Activated naive CD4-positive, alpha-beta T cell treated with anti-CD3 and anti-CD28 coated beads for 36 hours (primary cell): ENCODE measurements at places on chromosomes 6 and 20. TPM values are rescaled to one million over a fixed set of nuclear protein-coding genes. Genes with fewer than 3 reads are reported as not detected.

The UNC5CL gene
- 3.0 TPM for total RNA-seq

- no peak for DNase-seq
Observed at GRCh38 chr6:5905431-5906339, 101.0 kb downstream of the NRN1 start.

GRCh38 chr20:35284267-35284991 is at the start of gene EIF6:
EIF6 (minus strand) TSS chr20:35284772; CDS start chr20:35284487, 285 bp downstream.
- DNase-seq: peak; percentile 87

DNA sequence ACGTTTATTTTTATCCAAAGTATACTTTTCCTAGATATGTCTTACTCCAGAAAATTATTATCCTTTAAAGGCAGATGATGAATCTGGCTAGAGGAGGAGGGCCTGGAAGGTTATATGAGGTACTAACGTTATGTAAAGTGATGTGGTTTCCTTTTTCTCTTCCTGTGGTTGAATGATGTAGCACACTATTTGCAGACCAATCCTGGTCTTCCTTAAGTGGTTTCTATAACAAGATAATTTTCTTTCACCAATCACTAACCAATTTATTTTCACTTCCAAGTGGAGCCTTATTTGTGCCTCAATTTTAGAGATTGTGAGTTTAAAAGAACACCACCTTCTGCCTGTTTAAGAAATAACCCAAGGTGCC is 154.6 kb upstream of the SOX4 start:
- no peak for DNase-seq

- no peak for DNase-seq
Observed at GRCh38 chr6:126880964-126881363, 237.5 kb upstream of the RSPO3 start.

DNA sequence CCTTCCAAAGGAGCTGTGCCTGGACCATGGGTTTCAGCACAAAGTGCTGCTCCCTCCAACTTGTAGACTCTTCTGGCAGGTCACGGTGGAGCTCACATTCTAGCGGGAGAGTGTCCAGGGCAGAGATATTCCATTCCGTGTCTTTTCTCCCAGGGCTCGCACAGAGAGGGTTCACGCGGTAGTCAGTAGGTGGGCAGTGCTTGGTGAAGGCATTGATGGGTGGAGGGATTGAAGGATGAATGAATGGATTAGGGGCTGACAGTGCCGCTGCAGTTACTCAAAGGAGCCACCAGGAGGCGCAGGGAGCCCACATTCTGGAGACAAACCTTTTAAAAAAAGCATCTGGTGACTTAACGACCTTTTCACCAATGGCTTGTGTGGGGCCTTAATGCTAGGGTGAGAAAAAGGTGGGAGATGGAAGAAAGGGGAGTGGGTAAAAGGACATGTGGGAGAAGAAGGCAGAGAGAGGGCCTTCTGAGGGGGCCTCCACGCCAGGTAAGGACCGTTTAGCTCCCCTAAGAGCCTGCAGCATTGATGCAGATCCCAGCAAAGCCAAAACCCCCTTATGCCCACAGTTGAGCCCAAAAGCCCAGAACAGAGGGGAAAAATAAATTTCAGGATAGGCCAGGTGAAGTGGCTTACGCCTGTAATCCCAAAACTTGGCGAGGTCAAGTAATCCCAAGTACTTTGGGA is 17.5 kb upstream of the FAM110A start:
- peak; percentile 76 for DNase-seq

GRCh38 chr20:58448958-58449357 is 59.9 kb downstream of the VAPB start:
- no peak for DNase-seq

The ADGRG6 gene
- 0.69 TPM for total RNA-seq

DNA sequence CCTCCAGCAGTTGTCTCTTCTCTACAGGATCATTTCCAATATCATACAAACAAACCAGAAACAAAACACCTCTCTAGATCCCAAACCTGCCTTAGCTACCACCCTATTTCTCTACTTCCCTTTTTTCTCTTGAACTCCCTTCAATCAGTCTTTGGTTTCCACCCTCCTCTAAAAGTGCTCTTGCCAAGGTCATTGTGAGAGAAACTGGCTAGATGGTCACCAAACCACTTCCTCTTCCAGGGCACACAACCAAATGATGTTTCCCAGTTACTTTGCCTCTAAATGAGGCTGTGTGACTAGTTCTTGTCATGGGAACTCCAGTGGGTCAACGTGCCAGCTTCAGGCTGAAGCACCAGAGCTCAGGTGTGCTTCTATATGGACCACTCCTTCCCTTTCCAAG is 85.8 kb upstream of the ARMC2 start:
- no peak for DNase-seq

The RIMS1 gene
- total RNA-seq: not detected

DNA sequence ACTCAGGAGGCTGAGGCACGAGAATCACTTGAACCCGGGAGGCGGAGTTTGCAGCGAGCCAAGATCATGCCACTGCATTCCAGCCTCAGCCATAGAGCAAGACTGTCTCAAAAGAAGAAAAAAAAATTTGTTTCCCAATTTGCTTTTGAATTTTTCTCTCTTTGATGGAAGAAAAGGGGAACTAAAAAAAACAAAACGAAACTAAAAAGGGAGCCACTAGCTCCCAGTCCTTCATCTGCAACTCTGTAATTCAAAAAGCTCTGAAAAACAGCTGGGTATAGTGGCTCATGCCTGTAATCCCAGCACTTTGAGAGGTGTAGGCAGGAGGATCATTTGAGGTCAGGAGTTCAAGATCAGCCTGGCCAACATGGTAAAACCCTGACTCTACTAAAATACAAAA is 9.5 kb downstream of the OVOL2 start:
- no peak for DNase-seq

DNA sequence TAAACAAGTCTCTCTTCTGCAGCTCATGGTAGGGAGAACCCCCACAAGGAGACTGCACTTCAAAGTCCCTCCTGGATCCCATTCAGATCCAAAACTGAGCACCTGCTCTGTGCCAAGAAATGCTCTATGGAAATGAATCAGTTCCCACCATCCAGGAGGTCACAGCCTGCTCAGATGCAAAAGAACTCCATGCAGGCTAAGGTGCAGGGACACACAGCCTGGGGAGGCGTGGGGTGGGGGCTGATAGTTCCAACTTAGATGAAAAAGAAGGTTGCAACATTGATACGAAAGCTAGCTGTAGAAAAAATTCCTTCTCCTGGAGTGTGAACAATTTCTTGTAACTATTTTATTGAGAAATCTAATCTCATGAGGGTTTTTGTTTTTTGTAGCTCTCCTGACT is 111.0 kb upstream of the TMEM170B start:
- no peak for DNase-seq

DNA sequence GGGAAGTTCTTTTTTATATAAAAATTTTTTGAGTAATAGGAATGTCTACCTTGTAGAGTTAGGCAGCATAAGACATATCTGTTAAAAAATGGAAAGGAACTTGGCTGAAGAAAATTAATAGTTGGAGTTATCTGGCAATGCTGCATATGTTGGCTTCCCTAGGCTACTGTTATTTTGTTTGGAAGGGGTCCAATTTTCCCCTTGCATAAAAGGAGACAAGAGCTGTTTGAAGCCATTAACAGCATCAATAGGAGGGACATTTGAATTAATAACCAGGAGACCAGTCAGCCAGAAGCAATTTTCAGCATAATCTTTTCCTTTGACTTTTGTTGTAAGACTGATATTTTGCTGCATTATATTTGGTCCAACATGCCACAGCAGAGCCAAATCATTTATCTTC is 80.9 kb upstream of the TAB2 start:
- DNase-seq: no peak

DNA sequence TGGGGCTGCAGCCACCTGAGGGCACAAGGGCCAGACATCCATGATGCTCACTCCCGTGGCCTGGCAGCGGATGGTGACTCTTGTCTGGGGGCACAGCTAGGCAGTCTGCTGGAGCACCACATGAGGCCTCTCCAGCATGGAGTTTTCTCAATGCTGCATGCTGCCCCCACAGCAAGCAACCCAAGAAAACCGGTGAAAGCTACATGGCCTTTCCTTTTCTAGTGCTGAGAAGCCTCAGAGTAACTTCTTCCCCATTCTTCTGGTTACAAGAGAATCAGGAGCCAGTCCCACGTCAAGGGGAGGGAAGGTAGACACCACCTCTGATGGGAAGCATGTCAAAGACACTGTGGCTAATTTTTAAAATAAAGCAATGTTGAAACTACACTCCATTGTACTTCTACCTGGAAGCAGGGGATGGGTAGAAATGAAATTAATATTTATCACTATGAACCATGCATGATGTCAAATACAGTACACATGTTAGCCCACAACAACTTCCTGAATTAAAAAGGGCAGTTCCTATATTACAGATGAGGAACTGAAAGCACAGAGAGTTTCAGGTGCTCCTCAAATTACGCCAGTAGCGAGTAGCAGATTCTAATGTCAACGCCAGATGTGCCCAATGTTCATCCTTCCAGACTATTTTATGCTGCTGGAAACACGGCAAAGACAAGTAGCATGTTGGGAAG is 101.5 kb downstream of the LAMP5 start:
- DNase-seq: no peak

DNA sequence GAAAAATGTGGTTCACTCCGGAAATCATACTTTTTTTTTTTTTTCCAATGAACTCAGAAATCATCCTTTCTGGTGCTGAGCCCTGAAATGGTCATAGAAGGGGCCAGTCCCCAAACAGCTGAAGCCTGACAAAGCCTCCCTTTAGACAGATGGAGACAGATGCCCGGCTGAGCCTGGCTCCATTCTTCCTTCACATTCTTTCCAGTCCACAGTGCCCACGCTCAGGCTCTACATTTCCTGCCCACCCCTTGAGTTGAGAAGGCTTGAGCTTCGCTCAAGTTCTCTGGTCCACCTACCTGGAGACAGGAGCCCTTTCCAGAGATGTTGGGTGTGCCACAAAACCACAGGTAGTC is 41.2 kb downstream of the KCNK5 start:
- no peak for DNase-seq
